GM23248 (cell line): ENCODE measurements at places on chromosomes 1 and 21. TPM values are rescaled to one million over a fixed set of nuclear protein-coding genes. Genes with fewer than 3 reads are reported as not detected.

The GBP5 gene
- 0.43 and 2.0 TPM in 2 replicates for total RNA-seq

The PDZK1IP1 gene
- not detected in 2 replicates for total RNA-seq

The OLFML3 gene
- 156 and 168 TPM in 2 replicates for total RNA-seq

The FOXD3 gene
- total RNA-seq: not detected in 2 replicates

The CLIC6 gene
- total RNA-seq: not detected in 2 replicates

The NBPF6 gene
- total RNA-seq: not detected in 2 replicates

The G0S2 gene
- total RNA-seq: 0.65 and 0.89 TPM in 2 replicates

The SH2D1B gene
- not detected in 2 replicates for total RNA-seq

The SDC3 gene
- 39.7 and 40.7 TPM in 2 replicates for total RNA-seq

The PHLDA3 gene
- total RNA-seq: 148 and 162 TPM in 2 replicates

The AGT gene
- total RNA-seq: not detected in 2 replicates

The ANGPTL1 gene
- 3.5 and 4.7 TPM in 2 replicates for total RNA-seq

The GPR25 gene
- not detected in 2 replicates for total RNA-seq

The LBR gene
- total RNA-seq: 12.3 and 13.5 TPM in 2 replicates

The PGLYRP4 gene
- total RNA-seq: not detected in 2 replicates

The TMEM52 gene
- total RNA-seq: not detected in 2 replicates

The ARMH1 gene
- total RNA-seq: 0.51 and 1.4 TPM in 2 replicates

The PROX1 gene
- total RNA-seq: under 0.01 and 0.13 TPM in 2 replicates

The TMPRSS2 gene
- not detected in 2 replicates for total RNA-seq

The CCDC27 gene
- not detected in 2 replicates for total RNA-seq

The TRPM2 gene
- 0.13 and 0.22 TPM in 2 replicates for total RNA-seq
